ENCODE measurements at places on chromosomes 1 and 21. TPM values are rescaled to one million over a fixed set of nuclear protein-coding genes. Genes with fewer than 3 reads are reported as not detected.
A peak's percentile ranks its signal among the peaks of the same experiment; 100 is the strongest.

The RSPH1 gene
- 3.3 TPM for total RNA-seq

The STYXL2 gene
- not detected for total RNA-seq

The HES3 gene
- total RNA-seq, result not detected

The TNFSF4 gene
- 0.31 TPM for total RNA-seq

The CYP2J2 gene
- total RNA-seq, result 17.0 TPM

The S100B gene
- not detected for total RNA-seq

The TEKT2 gene
- 0.31 TPM for total RNA-seq

The SPATA46 gene
- not detected for total RNA-seq

The SELE gene
- not detected for total RNA-seq

The NME7 gene
- 25.2 TPM for total RNA-seq

The TMEM61 gene
- total RNA-seq, result 0.45 TPM

The TMEM240 gene
- 5.0 TPM for total RNA-seq

The TACSTD2 gene
- 293 TPM for total RNA-seq

The MCOLN3 gene
- total RNA-seq, result 12.4 TPM

The TNFRSF9 gene
- 0.42 TPM for total RNA-seq

The DMRTA2 gene
- 0.19 TPM for total RNA-seq

DNA sequence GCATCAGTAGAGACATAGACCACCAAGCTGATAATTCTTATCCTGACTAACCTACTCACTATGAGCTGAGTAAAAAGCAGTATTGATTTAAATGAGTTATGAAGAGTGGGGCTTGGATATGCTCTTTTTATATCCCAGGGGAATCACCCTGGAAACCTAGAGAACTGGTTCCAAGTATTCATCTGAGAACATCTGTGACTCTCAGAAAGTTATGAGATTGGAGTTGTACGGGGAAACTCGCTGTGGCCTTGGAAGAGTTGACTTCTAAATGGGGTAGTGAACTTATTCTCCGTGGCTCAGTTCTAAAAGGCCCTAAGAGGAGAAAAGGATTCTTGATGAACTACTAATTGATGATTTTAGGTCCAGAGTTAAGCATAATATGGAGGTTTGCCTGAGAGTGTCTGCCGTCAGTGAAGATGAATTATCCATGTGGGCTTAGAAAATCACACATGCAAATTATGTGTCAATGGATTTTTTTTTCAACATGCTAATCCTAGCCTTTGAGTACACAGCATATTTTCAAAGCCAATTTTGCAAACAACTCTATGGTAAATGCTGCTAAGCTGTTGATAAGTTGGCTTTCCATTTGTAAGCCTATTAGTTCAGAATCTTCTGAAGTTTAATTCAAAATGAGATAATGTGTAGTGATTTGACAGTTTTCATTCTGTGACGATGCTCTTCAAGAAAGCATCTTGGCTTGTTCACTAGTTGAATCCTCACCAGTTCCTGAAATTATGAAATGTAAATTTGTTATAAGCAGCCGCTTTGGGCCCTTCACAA lies 122.7 kb downstream of the FGGY start:
- no peak for DNase-seq

DNA sequence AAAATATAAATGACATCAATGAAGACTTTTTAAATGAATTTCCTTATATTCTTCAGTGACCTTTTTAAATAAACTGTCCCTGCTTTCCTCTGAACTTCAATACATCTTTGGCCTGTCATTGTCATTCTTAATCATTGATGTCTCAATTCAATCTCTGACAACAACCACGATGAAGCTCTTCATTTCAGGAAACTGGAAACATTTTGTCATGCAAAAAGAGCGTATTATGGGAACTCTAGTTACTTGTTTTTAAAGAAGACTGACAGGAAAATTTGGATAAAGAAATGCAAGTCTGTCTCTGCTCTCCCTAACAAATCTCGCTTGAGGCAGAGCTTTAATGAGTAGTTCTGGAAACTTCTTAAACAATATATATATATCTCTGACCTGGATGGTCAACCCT lies 535.8 kb upstream of the ADGRL2 start:
- no peak for DNase-seq

GRCh38 chr1:234997896-234998741 lies 130.5 kb downstream of the TOMM20 start:
- DNase-seq, result peak; percentile 83

- DNase-seq, result no peak
Measured at GRCh38 chr1:103170609-103171008, 62.3 kb upstream of the COL11A1 start.

- no peak for DNase-seq
Measured at GRCh38 chr1:200265881-200266280, 144.0 kb downstream of the ZNF281 start.

- DNase-seq, result peak; percentile 21
Measured at GRCh38 chr1:12184008-12184681, 17.4 kb downstream of the TNFRSF1B start.

DNA sequence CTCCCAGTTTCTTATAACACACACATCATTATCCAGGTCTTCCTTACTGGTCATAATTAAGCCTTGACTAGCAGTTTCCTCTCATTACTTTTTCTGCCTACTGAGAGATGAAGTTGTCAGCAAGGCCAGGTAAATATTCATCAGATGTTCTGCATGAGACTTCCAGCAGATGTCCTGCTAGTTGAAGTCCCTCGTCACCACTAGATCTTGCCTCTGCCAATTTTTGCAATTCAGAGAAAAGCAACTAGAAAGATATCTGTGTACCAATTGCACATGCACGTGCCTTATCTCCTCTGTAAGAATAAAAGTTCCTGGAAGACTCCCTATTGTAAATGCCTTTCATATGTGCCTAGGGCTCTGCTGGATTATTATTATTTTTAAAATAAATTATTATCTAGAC lies 18.3 kb downstream of the ACKR1 start:
- DNase-seq, result no peak

- no peak for DNase-seq
Measured at GRCh38 chr1:96710708-96711477, 10.7 kb upstream of the PTBP2 start.

GRCh38 chr1:167175901-167176300 lies 44.8 kb upstream of the POU2F1 start:
- no peak for DNase-seq

- DNase-seq, result no peak
Measured at GRCh38 chr21:29509121-29509520, 210.4 kb downstream of the BACH1 start.

GRCh38 chr21:42159560-42160110 lies 59.3 kb upstream of the ABCG1 start:
- no peak for DNase-seq

GRCh38 chr1:238063454-238063853 lies 172.7 kb upstream of the ZP4 start:
- DNase-seq, result peak; percentile 86

- peak; percentile 79 for DNase-seq
Measured at GRCh38 chr1:11650331-11650991, 3.8 kb downstream of the FBXO2 start.

- peak; percentile 6 for DNase-seq
Measured at GRCh38 chr1:112673592-112674439, 643 bp upstream of the MOV10 start.

GRCh38 chr1:169925505-169926482 lies 32.1 kb upstream of the SCYL3 start:
- DNase-seq, result no peak

DNA sequence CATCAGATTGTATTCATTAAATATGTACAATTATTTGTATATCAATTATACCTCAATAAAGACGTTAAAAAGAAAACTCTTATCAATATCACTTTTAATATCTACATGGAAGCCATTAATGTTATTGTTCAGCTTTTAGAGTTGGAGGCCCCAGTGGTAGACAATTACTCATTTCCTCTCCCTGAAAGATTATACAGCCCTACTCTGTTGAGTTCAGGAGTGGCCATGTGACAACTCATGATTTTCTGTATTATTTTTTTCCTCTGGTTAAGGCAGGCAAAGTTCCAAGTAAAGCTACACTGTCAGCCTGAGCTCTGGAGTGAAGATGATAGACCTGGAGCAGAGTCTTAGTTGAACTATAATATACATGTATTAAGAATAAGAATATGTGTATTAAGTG lies 247.9 kb upstream of the B3GALT2 start:
- no peak for DNase-seq

DNA sequence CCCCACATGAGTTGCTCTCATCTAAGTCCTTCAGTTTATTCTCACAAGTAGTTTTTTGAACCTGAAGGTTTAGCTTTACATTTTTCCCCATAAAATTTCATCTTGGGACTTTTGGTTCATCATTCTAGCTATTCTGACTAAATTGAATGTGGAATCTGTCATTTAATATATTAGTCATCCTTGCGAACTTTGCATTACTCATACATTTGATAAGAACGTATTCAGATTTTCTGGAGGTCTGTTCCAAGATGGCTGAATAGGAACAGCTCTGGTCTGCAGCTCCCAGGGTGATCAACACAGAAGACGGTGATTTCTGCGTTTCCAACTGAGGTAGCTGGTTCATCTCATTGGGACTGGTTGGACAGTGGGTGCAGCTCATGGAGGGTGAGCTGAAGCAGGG lies 59.8 kb upstream of the CSF1 start:
- DNase-seq, result no peak

DNA sequence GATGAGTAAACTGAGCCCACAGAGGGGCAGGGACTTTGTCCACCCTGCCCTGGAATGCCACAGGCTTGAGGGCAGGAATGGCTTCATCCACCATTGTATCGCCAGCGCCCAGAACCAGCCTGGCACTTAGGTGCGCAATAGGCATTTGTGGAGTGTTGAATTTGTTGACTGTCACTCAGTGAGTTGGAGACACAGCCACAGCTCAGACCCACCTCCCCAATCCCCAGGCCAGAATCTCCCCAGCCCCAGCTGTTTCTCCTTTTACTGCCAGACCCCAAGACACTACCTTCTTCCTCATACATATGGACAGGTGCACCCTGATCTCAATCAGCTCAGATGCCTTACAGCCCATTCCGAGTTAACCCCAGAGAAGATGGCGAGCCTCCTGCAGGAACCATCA lies 674.5 kb downstream of the MATN1 start:
- no peak for DNase-seq

GRCh38 chr1:202584707-202585589 lies 125.3 kb downstream of the SYT2 start:
- DNase-seq, result no peak

DNA sequence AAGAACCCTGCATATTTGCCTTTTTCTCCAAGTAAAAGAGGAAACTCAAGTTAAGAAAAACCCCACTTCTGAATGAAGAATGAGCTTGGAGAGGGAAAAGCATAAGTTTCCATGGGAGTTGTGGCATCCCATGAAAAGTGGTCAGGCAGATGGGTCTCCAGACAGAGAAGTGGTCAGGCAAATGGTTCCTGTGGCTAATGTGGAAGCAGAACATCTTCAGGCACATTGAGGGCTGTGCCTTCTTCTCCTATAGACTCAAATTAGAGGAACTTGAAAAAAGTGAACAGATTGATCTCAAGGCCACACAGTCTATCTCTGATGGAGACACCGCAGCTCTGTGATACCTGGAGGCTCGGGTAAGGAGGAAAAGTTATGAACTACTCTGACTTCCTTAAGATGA lies 55.7 kb upstream of the KIRREL1 start:
- DNase-seq, result no peak

DNA sequence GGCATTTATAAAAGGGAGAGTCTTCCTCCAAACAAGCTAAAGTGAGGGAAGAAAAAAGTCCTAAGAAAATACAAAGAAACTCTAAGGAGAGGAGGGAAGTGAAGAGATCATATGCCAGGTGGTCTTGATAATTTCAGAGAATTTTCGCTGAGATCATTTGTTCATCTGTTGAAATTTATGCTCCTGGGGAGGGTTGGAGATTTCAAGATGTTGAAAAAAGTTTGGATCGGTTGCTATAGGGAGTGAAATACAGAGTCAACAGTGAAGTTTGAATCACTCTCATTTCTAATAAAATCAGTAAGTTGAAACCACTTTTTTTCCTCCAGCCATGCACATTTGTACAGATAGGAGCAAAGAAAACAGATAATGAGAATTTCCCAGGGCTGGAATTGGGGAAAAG lies 299.1 kb upstream of the ADAMTS5 start:
- DNase-seq, result no peak

DNA sequence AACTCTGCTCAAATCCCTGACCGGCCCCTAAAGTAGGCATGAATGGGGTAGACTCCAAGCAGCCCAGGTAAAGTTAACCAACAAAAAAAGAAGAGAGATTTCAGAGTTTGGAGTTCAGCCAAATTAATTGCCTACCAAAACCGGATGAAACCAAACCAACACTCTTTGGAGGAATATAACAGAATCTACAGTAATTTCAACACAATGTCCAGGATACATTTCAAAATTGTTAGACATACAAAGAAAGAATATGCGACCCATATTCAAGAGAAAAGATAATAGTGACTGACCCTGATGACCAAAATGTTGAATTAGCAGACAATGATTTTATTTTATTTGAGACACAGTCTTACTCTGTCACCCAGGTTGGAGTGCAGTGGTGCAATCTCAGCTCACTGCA lies 12.6 kb downstream of the IL22RA1 start:
- DNase-seq, result no peak

GRCh38 chr21:43975469-43976098 lies 36.5 kb upstream of the TRAPPC10 start:
- peak; percentile 79 for DNase-seq

DNA sequence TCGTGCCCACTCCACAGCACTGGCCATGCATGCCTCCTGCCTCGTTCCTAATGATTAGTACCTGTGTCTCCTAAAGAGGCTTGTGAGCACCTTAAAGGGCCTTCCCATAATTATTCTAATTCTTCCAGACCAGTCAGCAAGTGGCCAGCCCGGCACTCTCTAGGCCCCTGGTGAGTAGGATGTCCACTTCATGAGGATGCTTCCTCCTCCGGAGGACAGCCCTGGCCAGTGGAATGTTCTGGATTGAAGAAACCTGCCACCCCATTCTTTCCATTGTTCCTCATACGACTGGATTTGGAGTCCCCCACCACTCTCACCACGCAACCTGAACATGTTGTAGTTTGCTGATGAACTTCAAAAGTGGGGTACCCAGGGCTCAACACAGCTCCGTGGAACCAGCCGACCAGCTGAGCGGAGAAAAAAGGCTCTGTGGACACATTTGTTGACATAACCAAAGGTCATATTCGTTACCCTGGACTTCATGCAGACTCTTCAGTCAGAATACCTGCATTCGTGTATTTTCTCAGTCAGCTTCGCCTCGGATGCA lies 46.7 kb upstream of the LBR start:
- no peak for DNase-seq

- no peak for DNase-seq
Measured at GRCh38 chr1:162087111-162087510, 17.6 kb downstream of the NOS1AP start.

All from Calu3 (cell line).